Umbilical cord (tissue), 2 donors: ENCODE measurements at places on chromosomes 5 and 9.

- DNase-seq = no peak
Measured at GRCh38 chr5:128446-128845, 36.5 kb downstream of the PLEKHG4B start.

- DNase-seq = no peak
Measured at GRCh38 chr5:175282611-175283225, 161.3 kb downstream of the DRD1 start.

- DNase-seq = no peak
Measured at GRCh38 chr5:150176745-150177477, 10.3 kb downstream of the CDX1 start.

- no peak for DNase-seq
Measured at GRCh38 chr5:139457241-139457640, 5.3 kb downstream of the ECSCR start.

GRCh38 chr9:73565833-73566465 lies 414.3 kb downstream of the ANXA1 start:
- DNase-seq = peak; percentile 52

GRCh38 chr9:119963258-119963797 lies 594.1 kb upstream of the BRINP1 start:
- DNase-seq = peak; percentile 50

GRCh38 chr5:53590759-53591158 lies 30.3 kb downstream of the NDUFS4 start:
- DNase-seq = no peak

- no peak for DNase-seq
Measured at GRCh38 chr9:109409773-109410397, 88.2 kb downstream of the PTPN3 start.

DNA sequence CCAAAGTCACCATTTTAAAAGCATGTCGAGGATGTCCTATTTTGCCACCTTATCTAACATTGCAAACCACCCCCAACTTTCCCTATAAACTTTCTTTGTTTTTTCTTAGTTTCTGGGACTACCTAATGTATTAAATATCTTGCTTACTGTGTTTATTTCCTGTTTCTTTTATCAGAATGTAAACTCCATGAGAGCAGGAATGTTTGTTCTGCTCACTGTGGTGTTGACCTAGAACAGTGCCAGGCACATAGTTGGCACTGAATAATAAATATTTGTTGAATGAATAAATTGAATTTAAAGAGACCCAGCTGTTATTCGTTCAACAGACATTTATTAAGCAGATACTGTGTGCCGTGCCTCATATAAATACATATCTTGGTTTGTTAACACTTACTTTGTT lies 35.2 kb downstream of the MACIR start:
- DNase-seq = no peak

- DNase-seq = no peak
Measured at GRCh38 chr5:111237470-111237869, 13.3 kb downstream of the CAMK4 start.

- DNase-seq = peak; percentile 39
Measured at GRCh38 chr5:97534166-97534565, 351.1 kb upstream of the RIOK2 start.

GRCh38 chr5:111706345-111706744 lies 50.6 kb downstream of the NREP start:
- DNase-seq = peak; percentile 30

GRCh38 chr5:75236322-75237316 lies at the start of gene ANKRD31:
TSS of gene ANKRD31 (minus strand) at chr5:75236878. CDS start at chr5:75236686, 192 bp downstream.
- DNase-seq = peak; percentile 89

GRCh38 chr5:80967500-80968181 lies 7.5 kb downstream of the RASGRF2 start:
- peak; percentile 64 for DNase-seq

- no peak for DNase-seq
Measured at GRCh38 chr5:43565043-43565442, 8.2 kb upstream of the PAIP1 start.

GRCh38 chr5:127649018-127649439 lies at the start of gene CTXN3:
TSS of gene CTXN3 (plus strand) at chr5:127649082. CDS start at chr5:127657522, 8,440 bp downstream.
- DNase-seq = no peak

GRCh38 chr9:90477535-90477934 lies 165.1 kb downstream of the DIRAS2 start:
- no peak for DNase-seq

GRCh38 chr5:40401284-40402006 lies 278.3 kb upstream of the PTGER4 start:
- no peak for DNase-seq

DNA sequence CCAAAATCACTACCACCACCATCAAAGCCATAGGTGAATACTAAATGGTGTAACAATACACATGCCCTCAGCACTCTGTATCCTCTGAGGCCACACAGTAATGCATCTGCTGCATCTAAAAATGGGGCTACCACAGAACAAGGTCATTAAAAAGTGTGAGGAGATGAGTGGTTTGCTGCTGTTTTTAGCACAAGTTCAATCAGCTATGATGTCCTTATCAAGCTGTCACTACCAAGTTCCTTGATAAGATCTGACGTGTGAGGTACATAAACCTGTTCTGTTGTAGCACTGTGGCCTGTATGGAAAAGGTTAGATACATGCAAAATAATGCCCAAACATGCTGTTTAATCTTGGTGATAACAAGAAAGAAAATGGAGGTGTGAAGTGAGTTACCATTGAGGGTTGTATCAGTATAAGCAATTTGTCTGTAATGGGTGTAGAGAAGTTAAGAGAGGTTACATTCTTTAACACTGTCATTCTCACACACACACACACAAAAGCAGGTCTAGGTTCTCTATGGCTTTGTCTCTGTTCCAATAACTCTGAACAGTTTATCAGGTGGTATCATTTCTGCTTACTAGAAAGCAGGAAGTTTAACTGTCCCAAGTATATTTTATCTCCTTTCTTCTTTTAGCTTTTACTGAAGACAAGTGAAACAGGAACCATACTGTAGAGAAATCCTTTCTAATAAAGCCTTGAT lies 252.9 kb downstream of the CWC27 start:
- no peak for DNase-seq

GRCh38 chr5:176676361-176676824 lies 29.1 kb downstream of the TSPAN17 start:
- DNase-seq = no peak

DNA sequence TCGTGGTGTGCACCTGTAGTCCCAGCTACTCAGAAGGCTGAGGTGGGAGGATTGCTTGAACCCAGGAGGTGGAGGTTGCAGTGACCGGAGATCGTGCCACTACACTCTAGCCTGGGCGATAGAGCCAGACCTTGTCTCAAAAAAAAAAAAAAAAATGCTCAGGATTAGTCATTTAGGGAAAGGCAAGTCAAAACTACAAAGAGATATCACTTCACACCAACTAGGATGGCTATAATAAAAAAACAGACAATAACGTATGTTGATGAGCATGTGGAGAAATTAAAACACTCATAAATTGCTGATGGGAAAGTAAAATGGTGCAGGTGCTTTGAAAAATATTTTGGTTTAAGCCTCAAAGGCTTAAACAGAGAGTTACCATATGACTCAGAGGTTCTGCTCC lies 6.3 kb upstream of the ANKRD34B start:
- no peak for DNase-seq

DNA sequence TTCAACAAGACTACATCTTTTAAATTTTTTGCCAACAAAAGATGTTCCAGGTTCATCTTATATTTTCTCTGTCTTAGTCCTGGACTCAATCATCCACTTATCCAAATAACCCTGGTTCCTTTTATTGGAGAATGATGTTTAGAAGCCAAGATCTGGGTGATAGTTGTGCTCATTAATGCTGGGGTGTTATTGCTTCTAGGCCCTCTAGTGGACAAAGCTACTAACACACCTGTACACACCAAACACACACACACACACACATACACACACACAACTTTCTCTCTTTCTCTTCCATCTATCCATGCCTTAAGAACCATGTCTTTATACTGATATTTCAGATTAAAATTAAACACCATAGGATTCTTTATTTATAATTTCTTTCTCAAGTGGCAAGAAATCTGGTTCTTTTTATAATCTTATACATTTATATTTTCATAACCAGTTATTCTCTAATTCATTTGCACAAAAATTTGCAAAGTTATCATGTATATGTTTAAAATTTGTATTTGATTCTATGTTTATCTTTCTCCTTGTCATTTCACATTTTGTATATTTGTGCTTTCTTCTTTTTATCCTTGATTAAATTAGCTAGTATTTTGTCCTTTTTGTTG lies 179.1 kb upstream of the SMIM23 start:
- DNase-seq = no peak

DNA sequence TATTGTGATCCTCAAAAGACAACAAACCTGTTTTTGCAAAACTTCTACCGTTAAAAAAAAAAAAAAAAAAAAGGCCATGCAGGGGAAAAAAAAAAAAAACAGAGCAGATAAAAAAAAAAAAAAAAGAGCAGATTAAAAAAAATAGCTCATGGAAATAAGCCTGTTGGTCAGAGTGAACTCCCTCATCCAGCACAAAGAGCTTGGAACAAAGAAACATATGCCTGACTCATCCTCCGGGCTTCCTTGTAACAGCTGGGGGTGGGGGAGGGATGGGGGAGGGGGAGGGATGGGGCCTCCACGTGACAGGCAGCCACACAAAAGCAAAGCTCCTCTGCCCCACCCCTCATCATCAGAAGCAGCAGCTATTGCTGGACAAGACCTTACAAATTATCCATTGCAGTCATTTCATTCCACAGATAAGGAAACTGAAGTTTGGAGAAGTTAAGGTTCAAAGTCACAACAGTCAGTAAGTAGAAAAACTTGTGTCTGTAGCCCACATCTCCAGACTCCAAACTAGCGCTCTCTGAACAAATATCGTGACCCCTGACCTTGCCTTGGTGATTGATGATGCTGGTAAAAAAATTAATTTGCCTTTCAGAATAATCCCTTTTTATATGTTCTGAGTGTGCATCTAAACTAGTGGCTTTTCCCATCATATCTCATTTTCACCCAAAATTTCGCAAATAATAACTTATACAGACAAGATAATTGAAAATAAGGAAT lies 38.9 kb downstream of the SLC35D2 start:
- peak; percentile 75 for DNase-seq

- DNase-seq = no peak
Measured at GRCh38 chr9:127844821-127845359, 9.6 kb downstream of the ENG start.

- no peak for DNase-seq
Measured at GRCh38 chr9:124442826-124443225, 7.4 kb upstream of the ADGRD2 start.

GRCh38 chr5:2196416-2196815 lies 313.7 kb upstream of the IRX4 start:
- no peak for DNase-seq

DNA sequence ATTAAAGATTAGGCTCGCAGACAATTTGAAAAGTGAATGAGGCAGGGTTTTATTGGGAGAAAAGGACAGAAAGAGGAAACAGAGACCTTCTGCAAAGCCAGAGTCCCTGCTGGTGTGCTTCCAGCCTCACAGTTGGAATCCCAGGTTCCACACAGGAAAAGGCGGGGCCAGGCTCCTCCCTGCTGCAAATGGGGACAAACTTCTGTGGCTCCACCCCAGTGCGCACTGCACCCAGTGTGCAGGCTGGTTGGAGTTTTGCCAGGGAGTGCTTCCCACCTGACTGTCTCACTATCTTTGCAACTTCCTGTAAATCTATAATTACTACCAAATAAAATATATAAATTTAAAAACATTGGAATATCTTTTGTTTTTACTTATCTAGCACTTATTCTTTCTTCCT lies 386.0 kb upstream of the GRIN3A start:
- DNase-seq = no peak

- DNase-seq = no peak
Measured at GRCh38 chr9:96009690-96010472, 134.4 kb downstream of the ERCC6L2 start.

GRCh38 chr5:74386571-74387334 lies 253.8 kb downstream of the ENC1 start:
- no peak for DNase-seq

GRCh38 chr9:127968042-127968441 lies 12.7 kb downstream of the EEIG1 start:
- DNase-seq = no peak

- no peak for DNase-seq
Measured at GRCh38 chr9:29717631-29718030, 2144.3 kb upstream of the C9orf72 start.

DNA sequence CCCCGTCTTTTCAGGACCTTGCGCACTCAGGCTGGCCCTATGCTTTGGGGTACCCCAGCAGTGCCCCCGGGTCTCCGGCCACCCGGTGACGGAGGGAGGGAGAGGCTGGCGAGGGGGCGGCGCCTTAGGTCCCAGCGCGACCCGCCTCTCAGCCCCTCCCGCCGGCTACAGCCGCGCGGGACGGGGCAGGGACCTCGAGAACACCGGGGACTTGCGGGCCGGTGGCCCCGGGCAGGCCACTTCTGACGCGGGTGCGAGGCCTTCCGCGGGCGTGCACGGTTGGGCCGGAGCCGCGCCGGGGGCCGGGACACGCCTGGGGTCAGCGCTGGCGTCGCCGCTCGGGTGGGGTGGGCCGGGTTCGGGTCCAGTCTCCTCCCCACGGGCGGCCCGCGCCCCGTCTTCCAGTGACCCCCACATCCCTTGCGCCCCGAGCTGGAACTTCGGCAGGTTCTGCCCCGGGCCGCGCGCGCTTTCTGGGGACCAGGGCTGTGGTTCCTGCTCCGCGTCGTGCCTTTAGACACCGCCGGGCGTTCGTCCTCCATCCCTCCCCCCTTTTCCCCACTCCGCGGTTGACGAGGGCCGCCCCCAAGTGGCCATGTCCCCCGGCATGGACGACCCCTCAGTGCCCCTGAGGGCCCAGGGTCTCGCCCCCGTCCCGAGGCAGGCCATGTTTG lies 3.8 kb upstream of the SQSTM1 start:
- no peak for DNase-seq

DNA sequence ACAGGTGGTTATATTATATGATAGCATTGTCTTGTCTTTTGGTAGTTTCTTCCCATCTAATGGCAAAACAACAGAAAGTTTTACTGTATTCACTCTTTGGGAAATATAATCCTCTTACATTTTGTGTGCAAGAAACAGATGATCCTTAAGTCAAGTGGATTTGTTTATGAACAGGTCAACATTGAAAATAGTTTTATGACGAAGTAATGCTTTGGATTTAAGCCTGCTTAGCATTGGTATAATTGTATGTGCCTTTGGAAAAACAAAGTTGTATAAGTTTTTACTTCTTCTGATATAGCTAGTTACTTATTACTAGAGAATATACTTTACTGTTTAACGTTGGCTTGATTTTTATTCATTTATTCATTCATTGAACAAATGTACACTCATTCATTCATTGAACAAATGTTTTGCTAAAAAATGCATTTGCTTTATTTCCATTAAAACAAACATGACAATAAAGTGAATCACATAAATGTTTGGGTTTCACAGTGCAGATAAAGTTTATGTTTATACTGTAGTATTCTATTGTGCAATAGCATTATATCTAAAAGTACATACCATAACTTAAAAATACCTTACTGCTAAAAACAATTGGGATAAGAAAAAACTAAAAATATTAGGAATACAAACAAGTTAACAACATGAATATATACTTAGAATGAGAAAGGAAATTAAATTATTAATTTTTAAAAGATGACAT lies 12.3 kb downstream of the SGCD start:
- no peak for DNase-seq

DNA sequence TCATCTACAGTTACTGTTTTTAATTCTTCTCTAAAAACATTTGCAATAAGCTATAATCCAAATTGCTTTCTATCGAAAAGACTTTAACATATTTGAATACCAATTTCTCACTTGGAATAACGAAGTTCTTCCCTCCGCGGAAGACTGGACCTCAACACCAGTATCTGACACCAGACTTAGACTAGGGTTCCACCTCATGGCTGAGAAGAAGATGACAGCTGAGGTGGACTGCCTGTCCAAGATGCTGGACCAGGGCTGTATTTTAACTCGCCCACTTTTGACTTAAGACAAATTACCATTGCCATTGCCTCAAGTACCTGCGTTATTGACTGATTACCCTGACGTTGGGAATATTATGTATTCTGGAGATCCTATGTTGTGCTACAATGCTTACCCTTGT lies 34.1 kb downstream of the ZMAT2 start:
- DNase-seq = no peak
